ENCODE measurements at places on chromosomes 7 and 10. TPM values are rescaled to one million over a fixed set of nuclear protein-coding genes. Genes with fewer than 3 reads are reported as not detected.

The PDE1C gene
- total RNA-seq: 198 TPM

The SMO gene
- total RNA-seq: 4.6 TPM

The ACBD7 gene
- not detected for total RNA-seq

The ANK3 gene
- total RNA-seq: 216 TPM

The GIGYF1 gene
- total RNA-seq: 25.4 TPM

Data from Right ventricle myocardium inferior (tissue), 1 donor.